Stimulated activated CD8-positive, alpha-beta memory T cell treated with anti-CD3 and anti-CD28 coated beads, Interleukin-12 subunit alpha, Interleukin-12 subunit beta, amount 100 ng/mL, for 1 hour (primary cell): ENCODE measurements at places on chromosomes 2 and 18.

GRCh38 chr2:102142829-102143449, 393 bp downstream of the IL1R1 start:
- DNase-seq: no peak

GRCh38 chr2:102131564-102131963, 11.0 kb upstream of the IL1R1 start:
- DNase-seq: no peak

- no peak for DNase-seq
These were observed 157.4 kb downstream of the FHOD3 start for GRCh38 chr18:36454848-36455458.

DNA sequence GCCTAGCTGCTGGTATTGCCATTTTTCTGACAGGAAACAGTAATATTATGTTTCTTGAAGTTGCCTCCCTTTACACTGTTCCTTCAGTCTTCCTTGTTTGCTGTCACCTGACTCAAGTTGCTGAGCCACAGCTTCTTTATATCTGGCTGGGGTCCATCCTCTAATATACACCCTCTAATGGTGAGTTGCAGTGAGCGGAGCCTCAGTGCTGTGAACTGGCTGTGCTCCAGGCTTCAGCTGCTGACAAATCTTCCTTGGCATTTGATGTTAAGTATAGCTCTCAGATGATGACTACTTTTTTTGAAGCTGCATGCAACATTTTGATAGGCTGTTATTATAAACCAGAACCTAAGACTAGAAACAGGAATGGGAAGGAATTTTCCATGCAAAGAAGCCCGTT, 366.7 kb downstream of the NUP35 start:
- DNase-seq: no peak
